ENCODE measurements at places on chromosomes 6 and 20.

DNA sequence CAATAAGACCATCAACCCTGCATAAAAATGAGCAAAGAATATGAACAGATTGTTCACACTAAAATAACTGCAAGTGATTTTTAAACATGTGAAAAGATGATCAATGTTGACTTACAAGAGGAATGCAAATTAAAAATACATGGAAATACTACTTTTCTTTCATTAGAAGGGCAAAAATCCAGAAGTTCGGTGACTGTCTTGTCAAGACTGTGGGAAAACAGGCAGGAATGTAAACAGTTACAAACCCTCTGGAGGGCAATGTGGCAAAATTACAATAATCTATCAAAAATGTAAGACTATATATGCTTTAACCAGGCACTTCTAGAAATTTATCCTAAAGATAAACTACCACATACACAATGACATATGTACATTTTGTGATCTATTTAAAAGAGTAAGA, 86.7 kb downstream of the TNFAIP3 start:
- no peak for DNase-seq

DNA sequence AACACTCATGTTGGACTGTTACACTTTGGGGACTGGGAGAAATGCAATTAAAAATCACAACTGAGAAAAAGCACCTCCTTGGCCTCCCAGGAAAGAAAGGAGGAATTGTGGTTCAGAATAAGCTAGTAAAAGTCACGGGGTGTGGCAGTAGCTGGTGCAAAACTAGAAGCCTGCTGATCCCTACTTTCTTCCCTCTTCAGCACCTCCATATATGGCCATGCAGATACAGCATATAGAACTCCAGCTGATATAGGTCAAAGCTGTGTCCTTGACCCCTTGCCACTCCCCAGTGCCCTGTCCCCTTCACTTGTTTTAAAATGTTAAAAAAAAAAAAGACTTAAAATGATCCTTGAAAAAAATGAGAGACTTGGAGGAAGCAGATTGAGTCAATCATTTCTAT, 5.5 kb upstream of the FLRT3 start:
- no peak for DNase-seq

DNA sequence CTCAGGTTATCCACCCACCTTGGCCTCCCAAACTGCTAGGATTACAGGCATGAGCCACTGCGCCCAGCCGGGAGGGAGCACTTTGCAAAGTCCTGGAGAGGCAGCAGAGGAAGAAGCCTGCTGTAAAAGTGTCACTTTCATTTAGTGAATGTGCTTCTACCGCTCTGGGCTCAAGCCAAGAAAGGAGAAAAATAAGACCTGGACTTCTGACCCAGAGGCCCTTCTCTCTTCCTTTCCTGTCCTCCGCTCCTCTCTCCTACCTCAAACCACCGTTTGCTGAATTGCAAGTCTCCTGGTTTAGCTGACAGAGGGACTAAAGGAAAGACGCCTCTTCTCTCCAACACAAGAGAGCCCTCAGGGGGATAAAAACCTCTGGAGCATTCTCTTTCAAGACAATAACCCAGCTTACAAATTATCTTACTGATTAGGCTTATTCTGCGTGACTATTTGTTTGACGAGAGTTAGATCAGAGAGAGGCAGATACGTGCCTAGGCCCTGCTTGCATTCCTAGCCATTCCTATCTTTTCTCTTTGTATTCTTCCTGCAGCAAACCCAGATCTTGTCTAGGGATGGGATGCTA, 84.2 kb upstream of the SLC22A23 start:
- no peak for DNase-seq

DNA sequence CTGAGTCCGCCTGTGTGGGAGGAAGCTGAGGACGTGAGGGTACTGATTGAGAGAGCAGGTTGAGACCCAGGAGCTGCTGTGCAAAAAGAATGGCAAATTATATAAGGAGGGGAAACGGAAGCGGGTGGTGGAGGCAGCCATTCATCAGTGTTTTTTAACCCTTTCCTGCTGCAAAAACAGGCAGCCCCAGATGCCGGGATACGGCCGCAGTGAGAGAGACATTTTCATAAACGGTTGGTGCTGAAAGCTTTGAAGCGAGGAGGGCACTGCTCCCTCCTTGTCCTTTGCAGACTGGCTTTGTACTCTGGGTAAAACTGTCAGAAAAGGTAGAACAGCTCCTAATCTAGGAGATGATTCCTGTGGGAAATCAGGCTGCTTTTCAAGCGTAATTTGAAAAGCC, 56.4 kb downstream of the TTI1 start:
- no peak for DNase-seq

GRCh38 chr20:57587989-57588377, 27.1 kb downstream of the PCK1 start:
- no peak for DNase-seq

DNA sequence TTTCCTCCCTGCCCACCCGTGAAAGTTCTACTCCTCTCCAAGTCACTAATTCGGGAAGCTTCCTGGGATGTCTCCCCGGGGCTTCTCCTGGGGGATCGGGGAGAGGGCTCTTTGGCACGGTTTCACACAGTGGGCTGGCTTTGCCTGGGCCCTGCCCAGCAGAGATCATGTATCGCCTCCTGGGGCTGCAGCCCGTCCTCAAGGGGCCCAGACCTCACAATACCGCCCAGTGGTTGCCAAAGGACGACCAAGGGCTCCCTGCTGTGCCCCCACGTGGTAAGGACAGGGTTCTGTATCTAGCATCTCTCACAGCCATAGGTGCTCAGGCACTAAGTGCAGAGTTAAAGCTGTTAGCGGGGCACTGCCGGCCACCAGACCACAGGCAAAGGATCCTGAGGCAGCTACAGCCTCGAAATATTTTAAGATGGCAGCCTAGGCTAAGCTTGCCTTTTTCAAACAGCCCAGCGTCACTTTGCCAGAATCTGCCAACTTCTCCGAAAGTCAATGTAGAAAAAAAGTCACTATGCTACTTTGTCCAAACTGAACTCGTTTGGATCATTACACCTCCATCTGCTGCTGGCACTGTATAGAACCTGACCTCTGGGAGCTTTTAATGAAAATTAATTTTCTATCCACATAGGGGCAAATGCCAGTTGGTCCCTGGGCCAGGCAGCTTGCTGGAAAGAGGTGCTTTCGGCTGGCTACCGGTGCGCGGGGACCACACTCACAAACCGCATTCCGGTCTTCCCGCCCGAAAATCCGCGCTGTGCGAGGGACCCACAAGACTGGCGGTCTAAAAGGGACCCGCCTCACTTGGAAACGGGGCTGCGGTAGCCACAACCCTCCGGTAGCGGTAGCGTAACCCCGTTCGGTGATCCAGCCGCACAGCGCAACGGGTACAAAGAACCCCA, 1.3 kb upstream of the NNAT start:
- no peak for DNase-seq

DNA sequence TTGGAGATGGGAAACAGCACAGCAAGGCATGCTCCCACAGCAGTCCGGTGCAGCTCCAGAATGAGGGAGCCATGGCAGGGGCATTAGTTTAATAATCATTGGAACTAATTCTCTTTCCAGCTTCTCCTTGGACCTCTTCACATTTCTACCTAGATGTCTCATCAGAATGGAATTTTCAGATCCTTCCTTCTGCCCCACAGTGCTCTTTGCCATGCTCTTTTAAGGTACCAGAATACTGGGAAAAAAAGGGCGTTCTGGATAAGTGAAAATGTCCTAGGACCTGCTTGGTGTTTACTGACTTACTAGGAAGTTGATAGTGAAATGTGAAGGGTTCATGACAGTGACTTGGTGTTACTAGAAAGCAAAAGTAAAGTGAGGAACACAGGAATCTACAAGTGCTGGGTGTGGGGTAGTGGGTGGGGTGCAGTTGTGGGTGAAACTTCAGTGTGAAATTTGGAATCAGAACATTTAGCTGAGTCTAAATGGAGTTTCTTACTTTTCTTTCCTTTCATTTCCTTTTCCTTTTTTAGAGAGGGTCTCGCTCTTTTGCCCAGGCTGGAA, 207.1 kb downstream of the ARID1B start:
- no peak for DNase-seq

DNA sequence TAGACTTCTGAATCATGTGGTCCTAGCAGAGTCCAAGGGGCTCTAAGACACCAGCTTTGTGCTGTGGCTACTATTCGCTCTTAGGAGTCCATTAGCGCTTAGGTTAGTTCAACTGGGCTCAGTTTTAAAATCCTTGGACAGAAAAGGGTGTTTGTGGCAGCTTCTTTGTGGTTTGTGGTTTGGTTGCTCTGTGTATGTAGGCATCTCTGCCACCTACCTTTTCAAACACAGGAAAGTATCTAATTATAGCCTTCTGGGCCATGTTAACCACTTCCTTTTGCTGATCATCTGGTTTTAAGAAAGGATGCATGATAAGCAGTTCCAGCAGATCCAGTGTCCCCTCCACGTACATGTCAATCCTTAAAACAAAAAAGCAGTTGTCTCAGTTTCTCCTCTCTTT, 10.8 kb downstream of the GSTA4 start:
- no peak for DNase-seq

DNA sequence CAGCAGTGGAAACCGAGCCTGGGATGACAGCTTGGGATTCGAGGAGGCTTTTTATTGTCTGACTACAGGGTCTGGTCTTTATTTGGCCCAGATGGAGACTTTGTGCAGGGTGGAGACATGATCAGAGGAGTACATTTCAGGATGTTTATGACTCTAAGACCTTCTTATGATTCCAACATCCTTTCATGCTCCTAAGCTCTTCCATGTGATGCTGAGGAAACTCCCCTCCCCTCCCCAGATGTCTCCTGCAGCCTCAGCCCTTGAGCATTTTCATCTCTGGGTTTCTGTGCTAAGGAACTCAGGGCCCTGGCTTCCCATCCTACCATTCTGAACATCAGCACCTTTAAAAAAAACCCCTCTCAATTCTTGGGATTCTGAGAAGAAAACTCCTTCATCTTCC, 186.6 kb downstream of the SOX4 start:
- DNase-seq: no peak

GRCh38 chr6:34189806-34190503, 44.1 kb upstream of the GRM4 start:
- DNase-seq: no peak

DNA sequence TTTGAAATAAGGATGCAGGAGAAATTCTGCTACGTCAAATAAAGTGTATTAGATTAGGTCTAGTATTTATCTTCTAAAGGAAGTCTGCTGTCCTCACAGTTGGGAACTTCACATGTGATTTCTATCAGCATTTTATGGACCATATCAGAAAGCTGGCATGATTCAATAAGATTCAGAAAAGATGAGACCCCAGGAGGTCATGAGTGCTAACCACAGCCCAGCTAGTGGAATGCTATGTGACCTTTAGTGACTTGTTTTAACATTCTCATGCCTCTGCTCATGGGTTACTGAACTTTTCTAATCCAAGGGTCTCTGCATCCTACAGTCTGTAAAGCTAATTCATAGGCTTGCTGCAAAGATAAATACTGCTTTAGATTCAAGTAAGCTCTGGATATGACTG, 150.1 kb downstream of the GMPR start:
- no peak for DNase-seq

- DNase-seq: no peak
Observed at GRCh38 chr6:81515562-81516453, 236.7 kb downstream of the TENT5A start.

DNA sequence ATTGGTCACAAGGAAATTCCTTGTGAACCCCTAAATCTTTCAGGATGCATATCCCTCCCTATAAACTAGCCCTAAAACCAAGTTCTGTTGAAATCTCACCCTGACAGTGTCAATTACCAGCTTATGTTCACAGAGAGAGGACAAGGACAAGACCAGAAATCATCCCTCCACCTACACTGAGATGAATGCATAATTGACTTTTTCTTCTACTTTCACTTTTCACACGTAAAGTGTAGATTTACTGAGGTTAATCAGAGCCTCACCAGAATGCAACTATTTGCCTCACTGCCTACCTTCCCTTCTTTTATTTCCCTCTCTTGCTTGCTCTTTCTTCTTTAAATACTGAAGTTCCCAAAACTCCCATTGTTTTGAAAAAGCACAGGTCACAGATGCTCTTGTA, 15.3 kb upstream of the NKAIN2 start:
- no peak for DNase-seq

GRCh38 chr20:23195636-23196035, 109.5 kb upstream of the CD93 start:
- DNase-seq: no peak

GRCh38 chr20:24588725-24589340, 119.4 kb downstream of the SYNDIG1 start:
- DNase-seq: no peak

DNA sequence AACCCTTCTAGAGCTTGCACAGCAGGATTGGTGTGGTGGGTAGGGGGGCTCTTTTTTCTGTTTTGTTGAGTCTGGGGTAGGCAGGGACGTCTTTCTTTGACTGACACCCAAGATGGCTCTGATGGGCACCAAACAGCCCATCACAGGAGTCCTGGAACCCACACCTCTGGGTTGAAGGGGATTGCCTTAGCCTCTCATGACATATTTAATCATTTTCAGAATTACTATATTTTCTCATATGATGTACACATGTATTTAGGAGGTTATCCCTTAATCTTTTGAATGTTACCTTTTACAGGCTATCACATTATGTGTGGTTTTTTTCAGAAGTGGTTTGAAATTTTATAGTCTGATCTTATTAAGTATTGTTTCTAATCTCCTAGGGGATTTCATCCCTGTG, 64.6 kb downstream of the RPP40 start:
- DNase-seq: no peak

GRCh38 chr6:11727346-11727997, 51.1 kb downstream of the ADTRP start:
- DNase-seq: no peak

DNA sequence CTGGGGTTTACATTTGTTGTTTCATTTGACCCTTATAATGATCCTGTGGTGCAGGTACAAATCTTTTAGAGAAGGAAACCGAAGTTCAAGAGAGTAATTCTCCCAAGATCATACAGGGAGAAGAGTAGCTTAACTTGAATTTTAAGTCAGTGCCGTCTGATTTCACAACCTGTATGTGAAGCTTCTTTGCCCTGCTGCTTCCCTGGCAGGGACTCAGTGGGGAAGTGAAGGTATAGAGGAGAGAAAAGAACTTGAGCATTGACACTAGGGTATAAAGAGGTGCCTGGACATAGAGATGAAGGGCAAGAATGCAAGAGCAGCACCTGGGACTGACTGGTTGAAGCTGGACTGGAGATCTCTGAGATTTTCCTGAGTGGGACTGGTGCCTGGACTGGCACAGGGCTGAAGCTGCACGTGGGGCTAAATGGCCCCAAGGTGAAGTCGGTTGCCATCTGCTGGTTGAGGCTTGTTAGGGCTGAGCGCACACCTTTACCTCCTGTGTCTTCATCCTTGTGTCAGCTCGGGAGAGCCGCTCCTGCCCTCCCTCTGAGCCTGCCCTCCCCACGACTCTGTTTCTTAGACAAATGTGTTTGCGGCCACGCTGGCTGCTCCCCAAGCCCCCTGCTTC, 41.8 kb downstream of the FARS2 start:
- no peak for DNase-seq

DNA sequence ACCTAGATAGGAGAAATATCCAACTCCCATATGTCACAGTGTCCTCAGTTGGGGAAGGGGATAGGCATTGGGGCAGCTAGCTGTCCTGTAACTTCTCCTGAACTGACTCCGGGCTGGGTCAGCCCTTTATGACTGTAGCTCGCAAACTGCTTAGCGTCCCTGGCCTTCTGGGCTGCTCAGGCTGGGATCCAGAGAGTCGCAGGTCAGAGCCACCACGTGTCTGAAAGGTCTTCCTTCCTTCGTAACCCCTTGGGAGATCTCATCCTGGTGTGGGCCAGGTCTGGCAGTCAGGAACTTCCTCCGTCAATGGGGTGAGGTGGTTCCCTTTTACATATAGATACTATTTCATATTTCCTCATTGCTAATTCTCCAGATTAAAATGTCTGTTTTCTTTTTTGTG, 28.8 kb upstream of the HINT3 start:
- no peak for DNase-seq

- DNase-seq: no peak
Observed at GRCh38 chr20:8388707-8389106, 256.6 kb downstream of the PLCB1 start.

All from hindlimb muscle (tissue), 1 donor.